Thyroid gland (tissue), 4 donors: ENCODE measurements at places on chromosomes 4 and X. TPM values are rescaled to one million over a fixed set of nuclear protein-coding genes. Genes with fewer than 3 reads are reported as not detected.

GRCh38 chr4:184950117-184950830, 68.0 kb upstream of the HELT start:
- H3K4me1 ChIP-seq = no peaks in the 10 kb centered on the region
- no peaks in the 10 kb centered on the region for H3K36me3 ChIP-seq
- DNase-seq = no peak
- H3K27ac ChIP-seq = no peak overlapping the region
- no peak overlapping the region for H3K4me3 ChIP-seq

DNA sequence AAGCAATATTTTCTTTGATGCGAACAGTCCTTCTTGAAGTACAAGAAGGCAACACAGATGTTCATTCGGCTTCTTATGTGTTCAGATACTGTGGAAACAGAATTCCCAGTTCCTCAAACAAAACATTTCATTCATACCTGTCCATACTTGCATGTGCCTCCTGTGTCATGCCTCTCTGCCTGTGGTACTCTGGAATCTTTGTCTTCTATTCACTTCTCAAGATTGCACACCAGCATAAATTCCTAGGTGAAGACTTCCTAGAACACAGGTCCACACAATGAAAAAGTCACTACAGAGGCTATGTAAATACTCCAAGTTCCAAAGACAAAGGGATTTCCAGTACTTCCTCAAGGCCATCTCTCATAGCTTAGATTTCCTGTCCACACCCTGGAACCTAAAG, 367.2 kb downstream of the AFF2 start:
- no peak overlapping the region for H3K27ac ChIP-seq
- H3K4me1 ChIP-seq = no peaks in the 10 kb centered on the region
- no peak overlapping the region for H3K4me3 ChIP-seq
- DNase-seq = no peak
- no peaks in the 10 kb centered on the region for H3K36me3 ChIP-seq

GRCh38 chrX:68196939-68197791, 236.1 kb downstream of the OPHN1 start:
- H3K4me3 ChIP-seq = no peak overlapping the region
- H3K36me3 ChIP-seq = no peaks in the 10 kb centered on the region
- H3K27me3 ChIP-seq = no peaks in the 10 kb centered on the region
- no peak overlapping the region for H3K27ac ChIP-seq

DNA sequence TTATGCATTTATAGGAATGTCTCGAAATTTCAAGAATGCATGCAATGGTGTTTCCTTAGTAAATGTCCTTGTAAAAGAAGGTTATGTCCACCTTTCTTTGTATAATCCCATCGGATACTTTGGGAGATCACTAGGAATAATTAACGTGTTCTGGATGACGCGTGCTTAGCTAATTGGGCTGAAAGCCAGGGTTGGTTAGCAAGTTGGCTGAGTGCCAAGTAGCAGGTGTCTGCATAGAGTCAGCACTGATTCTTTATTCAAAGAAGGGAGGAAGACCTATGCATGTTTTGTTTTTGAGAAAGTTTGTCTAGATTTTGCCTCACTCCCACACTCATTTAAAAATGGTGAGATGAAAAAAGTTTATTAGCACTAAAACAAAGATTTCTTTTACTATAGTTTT, 144.6 kb downstream of the SOX3 start:
- peaks cover 3% of the 10 kb centered on the region for H3K27me3 ChIP-seq
- no peak for DNase-seq
- no peak overlapping the region for H3K27ac ChIP-seq

- peaks cover 6% of the 10 kb centered on the region for H3K4me1 ChIP-seq
- H3K4me3 ChIP-seq = peak overlapping the region; percentile 43
- H3K27me3 ChIP-seq = no peaks in the 10 kb centered on the region
- H3K27ac ChIP-seq = peak overlapping the region; percentile 89
- peak; percentile 95 for DNase-seq
Measured at GRCh38 chr4:78056265-78057129, 626 bp upstream of the FRAS1 start.

- H3K27me3 ChIP-seq = no peaks in the 10 kb centered on the region
- no peaks in the 10 kb centered on the region for H3K36me3 ChIP-seq
- peak overlapping the region; percentile 81 for H3K27ac ChIP-seq
- no peak for DNase-seq
- no peak overlapping the region for H3K4me3 ChIP-seq
- H3K4me1 ChIP-seq = peaks cover 19% of the 10 kb centered on the region
Measured at GRCh38 chr4:57132743-57133137, 22.6 kb upstream of the IGFBP7 start.

GRCh38 chr4:87317527-87317926, 5.2 kb downstream of the HSD17B13 start:
- no peaks in the 10 kb centered on the region for H3K4me1 ChIP-seq
- peaks cover 3% of the 10 kb centered on the region for H3K27me3 ChIP-seq
- no peaks in the 10 kb centered on the region for H3K36me3 ChIP-seq
- no peak overlapping the region for H3K4me3 ChIP-seq

DNA sequence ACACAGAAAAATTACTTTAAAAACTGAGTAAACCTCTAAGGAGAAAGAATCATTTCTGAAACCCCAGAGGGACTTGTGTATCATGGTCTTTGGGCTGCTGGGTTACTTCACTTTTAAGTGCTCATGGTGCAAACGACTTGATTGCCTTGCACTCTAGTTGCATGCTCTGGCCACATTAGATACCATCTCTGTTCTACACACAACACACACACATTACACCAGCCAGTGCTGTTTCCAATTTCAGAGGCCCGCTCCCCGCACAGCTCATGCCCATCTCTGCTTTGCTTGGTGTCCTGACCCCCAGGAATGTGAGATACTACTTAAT, 2.1 kb downstream of the PPP3CA start:
- no peak overlapping the region for H3K27ac ChIP-seq
- peak; percentile 14 for DNase-seq
- peaks cover 21% of the 10 kb centered on the region for H3K4me1 ChIP-seq
- peak overlapping the region; percentile 24 for H3K4me3 ChIP-seq
- no peaks in the 10 kb centered on the region for H3K36me3 ChIP-seq
- H3K27me3 ChIP-seq = no peaks in the 10 kb centered on the region

GRCh38 chr4:111066001-111066400, 443.1 kb upstream of the PITX2 start:
- H3K36me3 ChIP-seq = no peaks in the 10 kb centered on the region
- no peak overlapping the region for H3K4me3 ChIP-seq
- H3K27me3 ChIP-seq = no peaks in the 10 kb centered on the region
- H3K27ac ChIP-seq = no peak overlapping the region
- H3K4me1 ChIP-seq = no peaks in the 10 kb centered on the region
- no peak for DNase-seq

GRCh38 chr4:48635980-48636379, 144.1 kb downstream of the FRYL start:
- no peak overlapping the region for H3K27ac ChIP-seq
- H3K4me1 ChIP-seq = peaks cover 5% of the 10 kb centered on the region
- H3K36me3 ChIP-seq = no peaks in the 10 kb centered on the region
- no peak overlapping the region for H3K4me3 ChIP-seq

- no peaks in the 10 kb centered on the region for H3K4me1 ChIP-seq
- no peaks in the 10 kb centered on the region for H3K27me3 ChIP-seq
- no peak overlapping the region for H3K4me3 ChIP-seq
- no peak overlapping the region for H3K27ac ChIP-seq
Measured at GRCh38 chr4:126853715-126854114, 779.0 kb upstream of the INTU start.

DNA sequence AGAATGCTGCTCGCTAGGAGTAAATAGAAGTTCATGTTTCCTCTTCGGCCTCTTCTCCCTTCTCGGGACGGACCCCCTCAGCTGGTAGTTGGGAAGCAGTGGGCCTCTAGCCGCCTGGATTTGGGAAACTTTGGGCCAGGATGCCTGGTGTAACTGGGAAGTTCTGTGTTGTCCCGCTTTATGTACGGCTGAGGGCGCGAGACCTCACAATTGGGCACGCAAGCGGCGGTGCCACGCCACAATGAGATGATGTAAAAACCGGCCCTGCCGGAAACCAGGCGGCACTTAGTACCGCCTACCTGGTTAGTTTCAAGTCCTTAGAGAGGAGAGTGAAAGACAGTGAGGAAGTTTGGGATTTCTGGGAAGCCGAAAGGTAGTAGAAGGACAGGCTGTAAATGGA, at the start of gene CT83:
CT83 (minus strand) TSS at position 155 of the 400 bp plus-strand sequence; CDS start at position 35, 120 bp downstream.
- no peak within 1 kb of the TSS for H3K4me3 ChIP-seq
- no peaks in the 10 kb centered on the region for H3K27me3 ChIP-seq
- no peaks in the 10 kb centered on the region for H3K36me3 ChIP-seq
- no peak for DNase-seq
- H3K4me1 ChIP-seq = no peaks in the 10 kb centered on the region

GRCh38 chr4:23737571-23737970, 152.3 kb downstream of the PPARGC1A start:
- H3K36me3 ChIP-seq = no peaks in the 10 kb centered on the region
- H3K27me3 ChIP-seq = no peaks in the 10 kb centered on the region
- no peak for DNase-seq
- H3K4me1 ChIP-seq = no peaks in the 10 kb centered on the region
- no peak overlapping the region for H3K4me3 ChIP-seq

- H3K36me3 ChIP-seq = no peaks in the 10 kb centered on the region
- no peak for DNase-seq
- H3K4me1 ChIP-seq = peaks cover 5% of the 10 kb centered on the region
Measured at GRCh38 chr4:74291471-74291870, 16.8 kb upstream of the EPGN start.

DNA sequence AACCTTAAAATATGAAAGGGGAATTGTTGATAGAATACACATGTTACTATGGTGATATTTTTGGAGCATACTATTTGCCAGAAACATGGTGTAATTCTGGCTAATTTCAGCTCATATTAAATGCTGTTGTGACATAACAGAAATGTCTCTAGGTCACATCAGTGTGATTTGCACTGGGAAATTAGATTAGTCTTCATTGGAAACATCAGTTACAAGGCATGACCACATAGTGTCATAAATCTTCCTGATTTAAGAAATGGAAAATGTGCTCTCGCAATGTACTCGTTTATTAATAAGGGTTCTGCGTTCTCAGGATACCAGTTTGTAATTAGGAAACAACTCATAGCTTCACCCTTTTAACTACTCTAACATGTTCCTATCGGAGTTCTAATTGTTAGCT, 72.9 kb upstream of the GYPA start:
- no peaks in the 10 kb centered on the region for H3K4me1 ChIP-seq
- H3K4me3 ChIP-seq = no peak overlapping the region
- H3K27me3 ChIP-seq = no peaks in the 10 kb centered on the region
- H3K36me3 ChIP-seq = no peaks in the 10 kb centered on the region

DNA sequence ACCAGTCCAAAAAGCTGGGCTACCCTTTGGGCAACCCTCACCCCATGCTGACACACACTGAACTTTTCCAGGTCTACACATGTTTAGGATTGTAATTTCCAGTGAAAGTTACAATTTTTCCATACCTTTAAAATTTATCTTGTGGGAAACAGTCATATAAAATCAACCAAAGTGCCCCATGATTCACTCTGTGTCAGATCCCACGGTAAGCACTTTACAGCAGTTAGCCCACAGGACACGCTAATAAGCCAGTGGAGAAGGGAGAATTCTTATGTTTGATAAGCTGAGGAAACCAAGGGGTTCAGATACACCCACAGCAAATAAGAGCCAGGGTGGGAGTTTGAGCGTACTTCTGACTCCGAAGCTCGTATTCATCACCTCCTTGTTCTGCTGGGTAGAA, 72.4 kb upstream of the TBL1X start:
- H3K36me3 ChIP-seq = no peaks in the 10 kb centered on the region
- H3K27me3 ChIP-seq = no peaks in the 10 kb centered on the region
- DNase-seq = no peak
- no peak overlapping the region for H3K27ac ChIP-seq
- H3K4me1 ChIP-seq = no peaks in the 10 kb centered on the region

- no peak overlapping the region for H3K27ac ChIP-seq
- H3K27me3 ChIP-seq = no peaks in the 10 kb centered on the region
- H3K4me3 ChIP-seq = no peak overlapping the region
- H3K36me3 ChIP-seq = no peaks in the 10 kb centered on the region
- no peak for DNase-seq
Measured at GRCh38 chr4:12375805-12376204, 947.1 kb upstream of the HS3ST1 start.

DNA sequence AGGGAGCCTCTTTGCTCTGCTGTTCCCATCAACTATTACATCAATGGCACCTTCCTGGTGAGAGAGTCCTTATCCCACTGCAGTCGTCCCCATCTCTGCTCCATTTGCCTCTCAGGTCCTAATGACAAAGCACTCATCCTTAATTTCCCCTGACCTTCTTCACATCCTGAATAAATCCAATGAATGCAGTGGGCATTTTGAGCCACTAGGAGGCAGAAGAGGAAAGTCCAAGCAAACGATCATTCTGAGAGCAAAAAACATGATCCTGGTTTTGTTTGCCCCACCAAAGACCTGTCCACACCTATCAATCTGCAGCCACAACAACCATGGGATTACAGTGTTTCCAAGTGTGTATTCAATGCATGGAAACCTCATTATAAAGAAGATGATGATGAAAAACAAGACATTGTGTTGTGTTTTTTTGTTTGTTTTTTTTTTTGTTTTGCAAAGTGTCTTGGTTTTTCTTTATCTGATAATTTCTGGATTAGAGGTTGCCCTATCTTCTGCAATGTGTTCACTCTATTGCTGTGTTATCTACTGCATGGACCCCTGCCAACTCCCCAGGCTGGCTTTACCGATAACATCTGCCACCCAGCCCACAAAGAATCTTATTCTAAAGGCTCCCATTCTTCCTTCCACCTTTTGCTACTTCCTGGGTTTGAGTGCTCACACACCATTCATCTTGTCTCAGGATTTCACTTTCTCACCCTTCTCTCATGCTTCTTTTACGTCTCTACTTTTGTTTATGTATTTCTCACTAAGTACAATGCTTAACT, 207.2 kb downstream of the NLGN4X start:
- H3K27me3 ChIP-seq = no peaks in the 10 kb centered on the region
- no peak for DNase-seq
- H3K4me3 ChIP-seq = no peak overlapping the region
- no peaks in the 10 kb centered on the region for H3K36me3 ChIP-seq
- no peak overlapping the region for H3K27ac ChIP-seq

GRCh38 chrX:129843209-129843458, 552 bp downstream of the ZDHHC9 start:
- H3K4me1 ChIP-seq = no peaks in the 10 kb centered on the region
- no peak for DNase-seq
- H3K4me3 ChIP-seq = peak overlapping the region; percentile 58
- no peaks in the 10 kb centered on the region for H3K36me3 ChIP-seq
- no peaks in the 10 kb centered on the region for H3K27me3 ChIP-seq

DNA sequence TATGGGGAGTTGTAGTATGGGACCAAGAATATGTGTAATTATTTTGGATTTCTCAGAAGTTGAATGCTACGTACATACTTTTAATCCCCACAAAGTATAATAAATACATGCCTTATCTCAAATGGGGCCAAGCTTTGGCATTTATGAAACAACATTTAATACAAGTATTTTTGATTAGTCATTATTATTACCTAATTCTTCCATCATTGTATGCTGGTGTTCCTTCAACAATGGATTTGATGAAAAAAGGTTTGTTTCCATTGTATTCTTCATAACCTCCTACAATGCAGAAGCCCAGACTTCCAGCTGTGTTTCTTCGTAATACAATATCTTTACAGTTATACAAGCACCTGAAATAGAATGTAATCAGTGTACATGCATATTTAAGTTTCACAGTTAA, 83.8 kb downstream of the FIP1L1 start:
- no peak overlapping the region for H3K27ac ChIP-seq
- H3K27me3 ChIP-seq = no peaks in the 10 kb centered on the region
- no peak overlapping the region for H3K4me3 ChIP-seq
- no peaks in the 10 kb centered on the region for H3K36me3 ChIP-seq
- peaks cover 4% of the 10 kb centered on the region for H3K4me1 ChIP-seq

GRCh38 chrX:40247848-40248622, 150.3 kb upstream of the BCOR start:
- peaks cover 4% of the 10 kb centered on the region for H3K4me1 ChIP-seq
- no peak overlapping the region for H3K4me3 ChIP-seq
- H3K36me3 ChIP-seq = no peaks in the 10 kb centered on the region
- no peak for DNase-seq

Gene GALNTL6
- not detected for total RNA-seq

Gene AADAT
- 5.9 TPM for total RNA-seq

Gene UGT2A1
- not detected for total RNA-seq

Gene FGF2
- total RNA-seq = 8.9 TPM

Gene SERTM2
- total RNA-seq = not detected

Gene COQ2
- 11.7 TPM for total RNA-seq
